ENCODE measurements at places on chromosomes 5 and 9.

DNA sequence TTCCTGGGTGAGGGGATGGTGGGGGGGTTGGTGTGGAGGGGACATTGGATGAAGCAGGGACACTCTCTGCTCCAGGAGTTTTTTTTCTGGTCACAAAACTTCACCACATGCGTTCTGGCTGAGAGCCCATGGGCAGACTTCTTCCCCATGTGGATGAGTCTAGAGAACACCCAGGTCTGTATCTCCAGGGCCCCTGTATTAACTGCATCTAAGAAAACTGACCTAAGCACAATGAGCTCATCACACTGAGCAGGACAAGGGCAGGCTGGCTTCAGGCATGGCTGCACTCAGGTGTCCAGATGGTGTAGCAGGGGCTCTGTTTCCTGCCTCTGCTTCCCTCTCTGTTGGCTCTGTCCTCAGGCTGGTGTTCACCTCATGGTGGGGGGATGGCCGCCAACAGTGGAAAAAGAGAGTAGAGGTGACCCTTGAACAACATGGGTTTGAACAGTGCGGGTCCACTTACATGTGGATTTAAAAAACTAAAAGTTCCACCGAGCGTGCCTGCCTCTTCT, 85.3 kb upstream of the STC2 start:
- DNase-seq = no peak

DNA sequence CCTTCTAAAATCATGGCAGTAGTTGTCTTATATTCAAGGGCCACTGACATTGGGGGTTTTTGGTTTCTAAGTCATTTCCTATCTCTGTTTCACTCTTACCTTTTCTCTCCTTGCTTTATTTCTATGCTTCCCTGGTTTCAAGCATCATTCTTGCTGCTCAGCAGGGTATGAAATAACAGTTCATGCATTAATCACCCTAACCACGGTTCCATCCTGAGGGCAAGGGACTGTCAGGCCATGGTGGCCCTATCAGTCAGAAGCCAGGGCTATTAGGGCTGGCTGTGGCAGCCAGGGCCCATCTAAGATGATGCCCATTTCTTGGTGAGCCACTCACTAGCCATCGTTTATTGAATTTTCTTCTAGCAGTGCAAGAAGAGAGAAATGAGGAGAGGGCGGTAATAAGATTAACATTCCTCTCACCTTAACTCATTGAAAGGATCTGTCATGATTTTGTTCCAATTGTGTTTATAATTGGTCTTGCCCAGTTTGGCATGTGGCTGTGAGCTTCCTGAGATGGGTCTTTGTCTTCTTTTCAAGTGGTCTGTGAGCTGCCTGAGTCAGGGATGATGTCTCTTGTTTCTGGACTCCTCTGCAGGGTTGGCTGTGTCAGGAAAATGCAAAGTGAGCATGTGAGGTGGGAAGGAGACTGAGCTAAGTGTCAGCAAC, 45.2 kb downstream of the CYSTM1 start:
- peak; percentile 67 for DNase-seq

GRCh38 chr5:176317534-176318374, 43.8 kb downstream of the KIAA1191 start:
- DNase-seq = no peak

- no peak for DNase-seq
Measured at GRCh38 chr5:158563760-158564390, 535.8 kb downstream of the EBF1 start.

- no peak for DNase-seq
Measured at GRCh38 chr9:71680189-71680980, 87.9 kb downstream of the CEMIP2 start.

DNA sequence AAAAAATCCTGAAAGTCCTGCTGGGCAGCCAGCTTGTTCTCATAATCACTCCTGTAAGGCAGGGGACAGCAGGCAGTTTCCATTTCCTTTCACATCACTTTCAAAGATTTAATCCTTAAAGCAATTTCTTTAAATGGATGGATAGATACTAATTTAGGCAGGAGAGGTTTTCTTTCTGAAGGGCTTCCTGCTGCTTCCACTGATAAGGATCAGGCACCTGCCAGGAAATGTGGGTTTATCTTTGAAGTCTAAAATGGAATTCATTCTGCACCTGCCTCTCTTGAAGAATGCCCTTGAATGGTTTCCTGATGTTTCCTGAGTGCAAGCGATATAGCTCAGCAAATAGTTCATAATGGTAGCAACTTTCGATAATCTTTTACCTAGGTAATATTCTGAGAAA, 64.5 kb downstream of the STARD4 start:
- no peak for DNase-seq

- no peak for DNase-seq
Measured at GRCh38 chr9:27655441-27655840, 82.2 kb upstream of the C9orf72 start.

DNA sequence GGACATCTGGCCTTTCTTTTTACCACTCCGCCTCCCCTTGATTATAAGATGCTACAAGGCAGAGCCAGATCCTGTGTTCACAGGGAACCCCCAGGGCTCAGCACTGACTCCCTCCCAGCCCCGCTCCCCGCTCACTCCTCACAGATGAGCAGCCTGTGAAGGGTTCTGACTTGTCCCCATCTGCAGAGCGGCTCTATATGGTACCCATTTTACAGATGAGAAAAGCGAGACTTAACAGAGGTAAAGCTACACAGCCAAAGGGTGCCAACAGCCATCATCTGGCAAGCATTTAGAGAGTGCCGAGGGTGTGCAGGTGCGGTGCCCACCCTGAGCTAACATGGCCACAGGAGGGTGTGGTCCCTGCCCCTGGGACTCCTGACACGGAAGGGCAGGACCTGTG, 18.8 kb downstream of the FIBCD1 start:
- no peak for DNase-seq

DNA sequence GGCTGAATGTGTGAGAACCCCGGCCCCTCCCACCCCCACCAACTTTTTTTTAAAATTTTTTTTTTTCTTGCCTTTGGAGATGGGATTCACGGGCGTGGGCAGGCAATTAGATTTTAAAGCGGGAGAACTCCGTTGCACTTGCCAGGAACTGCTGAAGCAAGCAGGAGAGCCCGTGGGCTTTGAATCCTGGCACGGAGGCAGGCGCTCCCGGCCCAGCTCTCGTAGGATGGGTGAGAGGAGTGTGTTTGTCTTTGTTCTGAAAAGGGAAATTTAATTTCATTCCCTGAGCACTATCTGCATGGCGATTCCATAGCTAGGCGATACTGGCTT, 54.3 kb upstream of the BOD1 start:
- DNase-seq = no peak

DNA sequence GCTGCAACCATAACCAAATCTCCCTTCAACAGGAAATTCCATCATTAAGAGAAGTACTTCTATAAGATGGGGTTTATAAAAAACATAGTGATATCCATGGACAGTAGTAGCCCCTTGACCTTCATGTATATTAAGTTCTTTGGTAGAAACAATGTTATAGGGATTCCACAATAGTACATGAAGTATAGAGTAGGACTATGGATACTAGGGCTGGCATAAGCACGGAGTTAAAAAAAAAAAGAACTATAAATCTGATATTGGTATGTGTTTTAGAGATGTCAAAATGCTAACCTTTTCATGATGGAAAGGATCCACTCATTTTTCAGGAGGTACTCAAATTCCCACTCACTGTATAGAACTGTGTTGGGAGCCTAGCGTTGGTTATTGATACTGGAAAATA, 337.6 kb downstream of the FGF10 start:
- no peak for DNase-seq

Data from GM12865 (cell line).